ENCODE measurements at places on chromosomes 12 and 14.

- DNase-seq = no peak
Observed at GRCh38 chr14:84991021-84991420, 538.9 kb upstream of the FLRT2 start.

GRCh38 chr14:105171004-105171673, 2.6 kb upstream of the JAG2 start:
- DNase-seq = no peak

- DNase-seq = no peak
Observed at GRCh38 chr14:78927261-78927660, 757.1 kb downstream of the NRXN3 start.

DNA sequence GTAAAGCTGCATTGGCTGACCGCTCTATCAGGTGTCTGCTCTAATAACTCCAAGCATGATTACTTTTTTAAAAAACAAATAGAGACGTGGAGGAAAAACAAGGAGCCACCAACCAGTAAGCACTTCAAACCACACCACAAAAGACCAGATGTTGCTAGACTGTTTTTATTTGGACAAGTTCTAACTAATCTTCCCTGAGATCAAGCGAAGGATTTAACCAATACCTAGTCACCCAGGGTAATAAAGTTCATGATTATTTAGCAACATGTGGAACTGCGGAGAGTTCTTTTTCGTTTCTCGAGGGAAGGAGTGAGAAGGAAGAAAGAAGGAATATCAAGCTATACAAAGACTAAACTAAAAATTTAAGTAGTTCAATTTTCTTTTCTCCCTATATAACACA, 288.1 kb downstream of the DUSP6 start:
- no peak for DNase-seq

DNA sequence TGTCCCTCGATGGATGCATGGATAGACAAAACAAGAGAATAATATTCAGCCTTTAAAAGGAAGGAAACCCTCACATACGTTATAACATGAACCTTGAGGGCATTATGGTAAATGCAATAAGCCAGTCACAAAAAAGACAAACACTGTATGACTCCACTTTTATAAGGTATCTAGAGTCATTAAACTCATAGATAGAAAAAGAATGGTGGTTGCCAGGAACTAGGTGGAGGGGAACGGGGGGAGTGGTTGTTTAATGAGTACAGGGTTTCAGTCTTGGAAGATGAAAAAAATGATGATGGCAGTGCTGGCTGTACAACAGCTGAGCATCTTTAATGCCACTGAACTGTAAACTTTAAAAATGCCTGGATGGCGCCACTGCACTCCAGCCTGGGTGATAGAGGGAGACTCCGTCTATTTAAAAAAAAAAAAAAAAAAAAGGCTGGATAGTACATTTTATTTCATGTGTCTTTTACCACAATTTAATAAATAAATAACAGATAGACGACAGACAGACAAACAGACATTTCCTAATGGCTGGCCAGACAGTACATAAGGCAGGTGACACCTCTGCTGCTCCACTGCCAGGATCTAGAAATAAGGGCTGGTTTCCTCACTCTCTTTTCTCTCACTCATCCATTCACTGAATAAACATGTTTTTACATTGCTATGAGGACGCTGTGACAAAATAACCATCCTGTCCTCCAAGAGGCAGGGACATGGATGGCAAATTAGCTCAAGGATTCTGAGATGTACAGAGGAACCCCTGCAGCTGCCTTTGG, 118.8 kb downstream of the FOXN3 start:
- no peak for DNase-seq
